ENCODE measurements at places on chromosomes 1 and 21.

DNA sequence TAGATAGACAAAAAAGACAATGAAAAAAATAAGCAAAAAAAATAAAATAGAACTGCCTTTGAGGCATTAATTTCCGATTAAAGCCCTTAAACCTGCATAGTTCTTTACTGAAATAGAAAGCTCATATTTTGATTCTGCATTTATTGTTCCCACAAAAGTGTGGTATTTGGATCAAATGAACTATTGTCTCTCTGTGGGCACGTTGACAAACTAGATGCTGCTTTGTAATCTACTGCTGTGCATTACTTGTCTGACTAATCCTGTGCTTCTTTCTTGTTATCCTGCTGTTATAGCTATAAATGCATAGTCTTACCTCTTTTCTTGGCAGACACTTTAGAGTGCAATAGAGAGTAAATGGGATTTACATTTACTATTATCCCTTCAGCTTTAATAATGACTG is 31.4 kb upstream of the SLC35D1 start:
- no peak for DNase-seq

DNA sequence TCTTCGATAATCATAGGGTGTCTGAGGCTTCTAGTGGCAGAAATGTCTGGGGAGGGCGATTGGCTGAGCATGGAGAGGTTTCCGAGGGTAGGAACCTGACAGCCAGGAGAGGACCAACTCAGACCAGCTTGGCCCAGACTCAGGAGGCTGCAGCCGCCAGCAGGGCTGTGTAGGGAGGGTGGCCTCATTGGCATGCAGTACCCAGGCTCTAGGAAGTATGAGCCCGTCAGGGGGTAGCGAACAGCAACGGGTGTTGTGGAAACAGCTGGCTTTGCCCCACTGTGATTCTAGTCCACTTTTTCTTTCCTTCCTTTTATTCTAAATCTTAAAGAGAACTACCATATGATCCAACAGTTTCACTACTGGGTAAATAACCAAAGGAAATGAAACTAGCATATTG is 103.3 kb downstream of the DIRAS3 start:
- DNase-seq, result no peak

GRCh38 chr1:110976089-110976488 is 12.4 kb upstream of the LRIF1 start:
- DNase-seq, result peak; percentile 59

DNA sequence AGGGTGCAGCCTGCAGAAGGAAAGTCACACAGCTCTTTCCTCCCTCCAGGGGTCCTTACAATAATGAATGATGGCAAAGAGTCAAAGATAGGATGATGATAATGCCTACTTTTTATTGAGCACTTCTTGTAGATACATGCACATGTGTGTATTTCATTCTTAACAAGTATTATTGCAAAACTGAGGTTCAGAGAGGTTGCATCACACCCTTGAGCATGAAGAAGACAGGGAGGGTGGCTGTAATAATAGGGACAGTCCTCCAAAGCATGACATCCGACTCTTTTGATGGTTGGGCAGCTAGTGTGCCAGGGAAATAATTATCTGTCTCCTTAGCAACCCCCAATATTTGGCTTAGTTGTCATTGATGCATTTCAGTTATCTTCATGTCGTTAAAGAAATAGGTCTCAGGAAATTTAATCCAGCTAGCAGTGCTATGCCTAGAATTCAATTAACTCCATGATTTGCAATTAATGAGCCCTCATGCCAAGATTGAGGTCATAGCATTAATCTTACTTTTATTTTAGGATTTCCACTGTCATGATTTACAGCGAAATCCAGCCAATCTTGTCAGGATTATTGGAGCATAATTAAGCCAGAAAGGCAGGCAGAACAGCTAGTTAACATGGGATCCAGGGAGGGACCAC is 35.0 kb downstream of the DNAJC6 start:
- no peak for DNase-seq

DNA sequence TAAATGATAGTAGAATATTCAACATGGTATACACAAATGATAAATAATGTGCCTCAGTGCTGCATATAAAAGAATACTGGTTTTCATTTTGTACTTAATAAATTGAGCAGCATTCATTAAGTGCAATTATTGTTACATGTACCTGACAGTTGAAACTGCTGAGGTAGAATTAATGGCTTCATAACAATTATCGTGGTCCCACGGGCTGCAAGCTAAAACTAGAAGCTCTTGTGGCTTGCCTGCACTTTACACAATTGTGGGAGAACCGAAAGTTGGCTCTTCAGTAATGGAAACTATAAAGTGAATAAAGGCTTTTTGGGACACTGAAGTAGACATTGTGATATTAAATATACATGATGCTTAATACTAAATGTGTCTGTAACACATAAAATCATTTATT is 23.2 kb downstream of the INSL5 start:
- DNase-seq, result no peak

GRCh38 chr1:14205066-14205465 is 393.4 kb upstream of the KAZN start:
- no peak for DNase-seq

GRCh38 chr1:232611834-232612233 is 18.1 kb downstream of the SIPA1L2 start:
- no peak for DNase-seq

DNA sequence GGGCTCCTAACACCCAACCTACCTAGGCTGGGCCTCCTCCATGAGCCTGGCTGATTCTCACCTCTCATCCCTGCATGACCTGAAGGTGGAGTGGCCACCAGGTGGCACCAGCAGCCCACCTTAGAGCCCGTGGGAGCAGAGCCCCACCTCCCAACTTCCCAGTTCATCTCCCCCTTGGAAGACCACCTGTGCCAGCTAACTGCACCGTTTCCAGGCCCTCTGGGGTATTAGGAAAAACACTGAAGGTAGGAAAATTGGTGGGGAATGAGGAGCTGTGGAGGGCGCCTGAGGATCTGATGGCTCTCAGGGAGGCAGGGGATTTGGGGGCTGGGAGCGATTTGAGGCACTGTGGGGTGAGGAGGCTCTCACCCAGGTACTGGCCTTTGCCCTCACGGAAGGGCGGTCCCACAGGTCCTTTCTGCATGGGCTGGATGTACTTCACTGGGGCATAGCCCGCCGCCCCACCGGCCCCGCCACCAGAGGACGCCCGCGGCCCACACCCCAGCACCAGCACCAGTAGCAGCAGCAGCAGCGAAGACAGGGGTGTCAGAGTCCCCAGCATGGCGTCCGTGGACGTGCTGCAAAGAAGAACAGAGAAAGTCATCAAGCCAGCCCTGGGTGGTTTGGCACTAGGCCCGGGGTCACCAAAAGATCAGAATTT is 11.1 kb downstream of the ADPRS start:
- peak; percentile 71 for DNase-seq

GRCh38 chr1:243287652-243288051 is 31.8 kb downstream of the SDCCAG8 start:
- DNase-seq, result peak; percentile 59

GRCh38 chr21:36048357-36048756 is 12.0 kb downstream of the SETD4 start:
- DNase-seq, result no peak

- no peak for DNase-seq
Measured at GRCh38 chr1:234265861-234266260, 107.4 kb upstream of the COA6 start.

DNA sequence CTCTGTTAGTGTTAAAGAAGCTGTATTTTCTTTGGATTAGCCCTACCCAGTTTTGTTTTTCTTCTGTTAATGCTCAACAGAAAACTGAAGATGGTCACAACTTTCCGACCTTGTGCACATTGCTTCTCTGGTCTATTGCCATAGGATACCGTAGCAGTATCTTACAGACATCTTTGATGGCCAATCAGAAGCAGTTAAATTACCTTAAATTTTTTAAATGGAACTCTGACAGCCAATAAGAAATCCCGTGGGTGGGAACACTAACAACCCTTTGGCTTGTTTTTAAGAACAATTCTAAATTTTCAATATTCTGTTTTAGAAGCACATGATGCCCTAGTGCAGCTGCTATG is 17.2 kb downstream of the NFYC start:
- DNase-seq, result peak; percentile 72

GRCh38 chr21:43749651-43750262 is 26.4 kb downstream of the CSTB start:
- DNase-seq, result no peak

DNA sequence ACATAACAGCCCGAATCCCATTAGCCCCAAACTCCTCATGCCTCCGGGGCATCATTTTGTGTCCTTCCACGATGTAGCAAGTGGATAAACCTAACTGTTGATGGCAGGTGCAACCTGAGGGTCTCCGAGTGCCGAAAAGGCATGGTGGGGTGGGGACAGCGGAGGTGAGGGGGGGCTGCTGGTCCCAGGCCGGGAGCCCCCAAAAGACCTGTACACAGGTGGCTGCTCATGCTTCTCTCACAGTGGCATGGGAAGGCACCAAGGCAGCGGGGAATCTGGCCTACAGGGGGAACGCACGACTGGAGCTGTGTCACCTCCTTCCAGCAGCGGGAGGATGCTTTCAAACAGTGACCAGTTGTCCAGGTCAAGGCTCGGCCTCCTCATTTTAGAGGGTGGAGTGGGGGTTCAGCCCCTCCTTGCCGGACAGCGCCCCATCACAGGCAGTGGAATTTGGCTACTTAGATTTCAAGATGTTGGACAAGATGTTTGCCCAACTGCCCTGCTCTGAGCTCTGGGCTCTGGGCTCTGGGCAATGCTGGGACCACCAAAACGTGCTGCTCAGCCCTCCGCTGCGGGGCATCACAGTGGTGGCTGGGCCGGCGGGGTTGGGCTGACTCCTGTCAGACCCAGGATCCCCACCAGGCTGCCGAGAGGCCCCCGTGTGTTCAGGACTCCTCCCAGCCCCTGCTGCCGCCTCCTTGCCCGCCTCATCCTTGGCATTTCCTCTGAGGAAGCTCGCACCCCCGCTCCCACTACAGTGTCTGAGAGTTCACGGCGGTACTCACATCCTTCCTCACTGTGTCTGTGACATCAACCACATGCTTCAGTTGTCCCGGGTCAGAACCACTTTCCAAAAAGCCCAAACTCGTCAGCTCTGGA is 7.6 kb downstream of the DNMT3L start:
- DNase-seq, result no peak

DNA sequence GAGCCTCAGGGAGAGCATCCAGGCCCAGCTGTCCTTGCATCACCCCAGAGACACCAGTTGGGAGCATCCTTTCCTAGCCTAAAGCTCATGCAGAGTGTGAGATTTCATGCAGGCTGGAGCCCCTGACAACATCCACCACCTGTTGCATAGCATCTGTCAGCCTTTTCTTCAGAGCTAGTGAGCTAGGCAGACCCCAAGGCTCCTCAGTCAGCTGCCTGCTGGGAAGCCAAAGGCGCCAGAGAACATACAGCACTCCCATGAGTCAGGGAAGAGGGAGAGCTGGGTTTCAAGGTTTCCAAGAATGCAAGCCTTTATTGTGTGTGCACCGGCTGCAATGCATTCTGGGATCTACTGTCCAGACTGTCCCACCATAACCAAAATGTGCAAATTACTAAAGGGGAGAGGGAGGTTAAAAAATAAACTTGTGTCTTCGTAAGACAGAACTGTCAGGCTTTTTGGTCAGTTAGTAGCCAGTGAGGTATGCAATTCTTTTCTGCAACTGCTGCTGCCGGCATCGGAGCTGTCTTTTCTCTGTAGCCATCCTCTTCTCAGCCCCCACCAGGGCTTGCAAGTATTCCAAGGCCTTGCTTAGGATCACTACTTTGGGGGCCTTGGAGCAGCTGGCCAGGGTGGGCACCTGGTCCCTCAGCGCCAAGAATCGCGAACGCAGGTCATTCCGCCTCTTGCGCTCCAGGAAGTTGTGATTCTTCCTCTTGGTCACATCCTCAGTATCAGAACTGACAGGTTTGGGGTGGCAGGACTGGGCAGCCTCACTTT is 4.6 kb downstream of the MYCL start:
- no peak for DNase-seq

GRCh38 chr1:69109277-69109676 is 458.4 kb upstream of the LRRC7 start:
- DNase-seq, result peak; percentile 17

GRCh38 chr1:5779608-5780323 is 212.5 kb downstream of the NPHP4 start:
- no peak for DNase-seq

DNA sequence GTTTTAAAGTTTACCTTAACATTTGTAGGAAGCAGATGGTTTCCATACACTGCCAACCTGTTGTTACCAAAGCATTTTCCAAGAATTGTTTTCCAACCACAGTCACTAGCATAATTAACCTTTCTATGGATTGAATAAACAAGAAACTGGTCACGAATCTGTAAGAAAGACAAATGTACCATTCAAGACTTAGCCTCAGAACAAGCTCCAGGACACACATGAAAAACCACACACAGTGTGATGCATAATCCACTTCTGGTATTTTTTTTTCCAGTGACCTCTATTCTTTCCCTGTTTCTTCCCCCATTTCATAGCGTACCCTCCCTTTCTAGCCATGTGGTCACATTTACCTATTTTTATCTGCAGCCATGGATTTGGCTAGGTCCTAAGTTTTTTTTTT is 29.6 kb upstream of the C1orf87 start:
- no peak for DNase-seq

GRCh38 chr1:111679541-111679940 is 59.7 kb downstream of the INKA2 start:
- no peak for DNase-seq

DNA sequence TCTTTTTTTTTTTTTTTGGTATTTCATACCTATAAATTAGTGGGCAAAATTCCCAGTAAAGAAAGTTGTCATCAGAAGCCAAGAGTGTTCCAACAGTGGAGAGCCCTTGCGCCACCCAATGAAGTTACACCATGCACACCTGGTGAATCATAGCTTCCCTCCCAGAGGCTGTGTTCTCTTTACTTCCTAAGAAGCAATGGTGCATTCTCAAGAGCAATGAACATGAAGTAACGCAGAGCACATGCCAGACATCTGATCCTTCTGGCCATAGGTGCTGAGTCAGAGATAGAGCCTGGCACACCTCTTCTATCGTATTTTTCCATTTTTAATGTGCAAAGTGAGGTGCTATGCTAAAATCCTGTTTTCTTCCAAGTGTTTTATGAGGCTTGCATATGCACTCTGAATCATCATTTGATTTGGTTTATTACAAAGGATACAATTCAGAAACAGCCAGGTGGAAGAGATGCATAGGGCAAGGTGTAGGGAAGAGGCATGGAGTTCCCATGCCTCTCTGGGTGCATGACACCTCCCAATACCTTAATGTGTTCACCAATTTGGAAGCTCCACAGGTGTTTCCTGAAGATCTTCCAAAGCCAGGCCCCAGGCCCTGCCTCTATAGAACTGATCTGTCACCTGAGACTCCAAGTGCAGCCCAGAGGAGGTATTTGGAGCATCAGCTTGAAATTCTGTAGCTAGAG is 408.0 kb downstream of the SIPA1L2 start:
- peak; percentile 88 for DNase-seq

DNA sequence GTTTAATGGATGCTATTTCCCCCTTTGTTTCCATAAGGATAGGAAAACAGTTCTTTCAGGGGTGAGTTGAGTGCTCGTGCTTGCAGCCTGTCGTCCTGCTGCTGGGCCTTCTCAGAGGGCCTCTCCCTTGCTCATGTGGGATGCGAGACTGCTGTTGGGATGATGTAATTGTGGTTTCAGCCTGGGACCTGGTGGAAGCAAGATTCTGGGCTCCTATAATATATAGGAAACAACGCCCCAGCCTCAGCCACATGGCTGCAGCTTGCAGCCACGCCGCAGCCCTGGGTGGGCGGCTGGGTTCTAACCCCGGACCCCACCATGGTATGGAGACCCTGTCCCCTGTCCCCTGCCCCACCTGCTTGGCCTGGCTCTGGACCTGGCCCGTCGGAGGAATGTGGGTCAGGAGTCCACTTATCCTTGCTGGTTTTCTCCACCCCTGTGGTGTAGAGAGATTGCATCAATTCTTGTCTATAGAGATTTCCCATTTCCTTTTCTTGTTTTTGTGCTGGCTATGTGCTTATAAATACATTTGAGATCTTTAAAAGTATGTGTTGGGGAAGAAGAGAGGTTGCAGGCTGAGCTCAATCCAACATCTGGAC is 357.8 kb downstream of the SIPA1L2 start:
- DNase-seq, result no peak

All from PC-9 (cell line).